ENCODE measurements at places on chromosomes 5 and 9.

DNA sequence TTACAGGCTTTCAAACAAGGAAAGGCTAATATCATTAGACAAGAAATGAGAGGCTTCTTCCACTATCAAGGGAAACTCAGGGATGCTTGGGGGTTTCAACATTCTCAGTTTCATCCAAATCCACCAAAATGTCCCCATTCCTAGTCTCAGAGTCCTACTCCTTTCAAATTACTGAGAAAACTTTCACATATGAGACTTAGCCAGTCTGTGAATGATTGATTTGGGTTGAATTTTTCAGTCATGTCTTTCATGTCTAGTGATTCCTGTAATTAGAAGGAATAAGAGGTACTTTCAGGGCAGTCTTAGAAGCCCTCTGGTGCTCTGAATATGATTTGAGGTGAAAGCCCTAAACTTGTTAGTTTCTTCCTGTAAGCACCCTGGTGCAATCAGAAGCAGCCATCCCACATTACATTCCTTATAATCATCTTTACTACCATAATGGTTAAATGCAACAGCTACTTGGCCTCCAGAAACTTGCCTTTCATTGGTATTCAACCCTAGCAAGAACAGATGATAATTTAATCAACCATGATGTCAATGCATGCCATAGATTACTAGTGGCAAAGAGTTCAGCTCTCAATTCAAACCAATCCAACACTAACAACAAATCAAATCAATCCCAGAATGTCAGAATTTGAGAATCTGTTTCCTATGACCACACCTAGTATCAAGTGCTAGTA is 50.7 kb upstream of the RIC1 start:
- no peak for DNase-seq

DNA sequence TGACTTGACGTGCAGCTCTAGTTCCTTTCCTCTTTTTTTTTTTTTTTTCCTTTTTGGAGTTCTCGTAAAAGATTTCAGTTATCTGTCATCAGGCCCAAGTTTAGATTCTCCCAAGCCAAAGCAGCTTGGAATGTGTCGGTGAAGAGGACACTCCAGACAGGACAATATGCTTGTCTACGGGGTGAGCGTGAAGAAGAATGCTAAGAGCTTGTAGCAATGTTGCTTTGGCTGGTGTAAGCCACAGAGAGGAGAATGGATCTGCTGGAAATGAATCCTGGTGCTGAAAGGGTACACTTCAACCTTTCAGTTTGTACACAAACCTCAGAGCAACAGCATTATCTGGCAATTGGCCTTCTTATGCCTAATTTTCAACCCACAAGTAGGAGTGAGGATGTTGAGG is 92.4 kb downstream of the ISL1 start:
- DNase-seq = no peak

DNA sequence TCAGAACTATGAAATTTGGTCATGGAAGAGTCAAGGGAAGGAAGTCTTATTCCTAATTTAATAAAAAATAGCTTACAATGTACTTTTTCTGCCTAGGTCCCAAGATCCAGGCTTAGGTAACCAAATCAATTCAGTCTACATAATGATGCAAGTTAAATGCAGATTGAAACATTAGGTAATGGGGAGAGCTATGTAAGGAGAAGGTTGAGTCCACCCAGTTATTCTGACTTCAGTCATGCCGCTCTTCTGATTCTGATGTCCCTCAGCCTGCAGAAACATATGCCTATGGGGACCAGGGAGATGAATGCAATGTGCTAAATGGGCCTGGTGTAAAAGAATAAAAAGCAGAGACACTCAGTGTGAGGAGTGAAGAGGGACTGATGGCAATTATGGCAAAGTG is 63.9 kb downstream of the MAMDC2 start:
- no peak for DNase-seq

DNA sequence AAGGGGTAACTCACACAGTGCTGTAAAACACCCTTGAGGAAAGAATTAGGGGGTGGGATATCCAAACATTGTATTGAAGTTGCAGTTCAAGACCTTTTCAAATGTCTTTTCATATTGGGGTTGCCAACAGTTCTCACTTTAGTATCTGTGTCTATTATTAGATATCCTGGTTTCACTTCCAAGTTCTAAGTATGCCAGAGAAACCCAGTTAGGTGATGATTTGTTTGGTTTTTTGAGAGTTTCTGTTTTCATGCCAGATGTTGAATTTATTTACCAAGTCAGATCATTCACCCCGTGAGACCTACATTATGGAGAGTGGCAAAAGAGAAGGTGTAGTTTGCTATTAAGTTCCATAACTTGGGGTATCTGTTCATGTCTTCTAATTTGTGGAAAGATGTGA is 64.5 kb downstream of the C9orf152 start:
- no peak for DNase-seq

DNA sequence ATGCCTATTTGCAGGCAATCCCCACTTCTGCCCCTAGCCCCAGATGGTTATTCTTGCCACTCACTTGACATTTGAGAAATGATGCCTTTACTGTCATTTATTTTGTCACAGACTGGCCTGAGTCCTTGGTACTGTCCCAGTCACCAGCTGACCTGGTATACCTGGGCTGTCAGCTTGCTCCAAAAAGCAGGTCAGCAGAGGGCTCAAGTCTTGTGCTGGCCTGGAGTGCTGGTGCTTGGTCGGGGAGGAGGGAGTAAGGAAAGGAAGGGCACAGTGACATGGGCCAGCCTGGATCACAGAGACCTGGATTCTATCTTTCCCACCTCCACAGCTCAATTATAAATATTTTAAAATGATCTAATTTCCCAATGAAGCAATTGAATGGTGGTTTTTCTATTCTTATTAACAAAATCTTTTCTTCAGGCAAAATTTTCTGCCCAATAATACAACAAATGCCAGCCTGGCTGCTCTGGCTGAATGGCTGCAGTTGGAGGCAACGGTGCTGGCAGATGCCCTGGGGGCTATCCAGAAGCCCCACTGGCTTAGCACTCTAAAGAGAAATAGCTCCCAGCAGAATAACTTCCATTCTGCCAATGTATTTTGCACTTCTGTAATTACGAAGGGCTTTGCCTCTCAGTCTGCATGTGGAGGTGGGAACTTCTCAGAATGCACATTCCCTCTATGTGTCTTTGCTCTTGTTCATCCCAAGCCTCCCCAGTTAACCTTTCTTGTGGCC is 160.6 kb downstream of the GADD45G start:
- no peak for DNase-seq

DNA sequence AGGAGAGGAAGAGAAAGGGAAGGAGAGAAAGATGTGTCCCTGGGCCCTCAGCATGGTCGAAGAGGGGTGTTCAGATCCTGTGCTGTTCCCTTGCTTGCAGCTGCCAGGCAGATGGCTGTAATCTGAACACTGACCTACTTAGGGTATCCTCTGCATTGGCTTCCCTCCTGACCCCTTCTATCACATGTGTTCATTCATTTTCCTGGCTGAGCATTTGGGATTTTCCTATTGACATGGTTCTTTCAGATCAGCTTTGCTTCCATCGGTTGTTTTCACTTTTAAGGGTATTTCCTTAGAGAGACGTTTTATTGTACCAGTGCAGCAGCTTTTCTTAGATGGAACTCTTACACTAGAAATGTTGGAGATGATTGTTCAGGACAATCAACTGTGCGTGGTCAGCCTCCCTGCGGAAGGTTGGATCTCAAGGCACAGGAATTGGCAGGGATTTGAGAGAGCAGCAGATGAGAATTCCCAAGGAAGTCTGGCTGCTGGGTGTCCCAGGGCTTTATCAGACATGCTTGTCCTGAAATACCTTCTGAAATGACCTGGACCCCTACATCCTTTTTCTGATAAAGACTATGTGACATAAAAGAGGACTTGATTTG is 26.0 kb downstream of the ACTBL2 start:
- DNase-seq = no peak

- DNase-seq = no peak
Measured at GRCh38 chr5:151007430-151008209, 12.8 kb upstream of the GPX3 start.

- no peak for DNase-seq
Measured at GRCh38 chr5:141713616-141714309, 31.7 kb upstream of the ARAP3 start.

DNA sequence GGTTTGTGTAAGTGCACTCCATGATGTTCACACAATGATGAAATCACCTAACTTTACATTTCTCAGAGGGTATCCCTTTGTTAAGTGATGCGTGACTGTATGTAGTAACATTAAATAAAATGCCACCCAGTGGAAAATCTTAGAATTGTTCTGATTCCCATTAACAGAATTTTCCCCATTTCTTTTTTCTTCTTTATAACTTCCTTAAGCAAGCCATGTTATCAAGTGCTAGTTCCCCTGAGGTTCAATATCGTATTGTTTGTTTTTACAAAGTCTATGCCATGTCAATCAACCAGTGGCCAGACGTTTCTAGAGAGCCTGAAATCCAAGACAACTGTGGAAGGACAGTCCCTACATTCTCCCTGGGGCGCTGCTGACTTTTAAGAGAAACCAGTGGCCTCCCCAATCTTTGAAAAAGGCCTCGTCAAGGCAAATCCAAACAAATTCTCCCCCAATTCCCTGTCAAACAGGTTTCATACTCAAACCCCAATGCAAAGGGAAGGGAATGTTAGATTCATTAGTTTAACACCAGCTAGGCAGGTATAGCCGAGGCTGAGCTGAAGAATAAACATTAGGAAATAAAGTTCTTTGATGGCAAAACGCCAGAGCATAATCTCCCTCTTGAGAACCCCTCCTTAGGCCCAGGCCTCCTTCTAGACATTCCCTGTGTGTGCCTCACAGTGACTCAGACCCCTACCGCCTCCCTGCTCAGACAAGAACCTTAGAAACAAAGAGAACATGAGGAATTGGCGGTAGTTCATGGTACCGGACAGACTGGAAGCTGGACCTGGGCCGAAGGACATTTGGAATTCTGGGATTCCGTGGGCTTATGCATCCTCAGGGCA is 198.7 kb downstream of the GNA14 start:
- no peak for DNase-seq

GRCh38 chr5:4197151-4197550 is 601.5 kb downstream of the IRX1 start:
- no peak for DNase-seq

- no peak for DNase-seq
Measured at GRCh38 chr5:175847503-175847902, 23.9 kb upstream of the CPLX2 start.

- DNase-seq = no peak
Measured at GRCh38 chr5:172791286-172791685, 20.3 kb upstream of the DUSP1 start.

DNA sequence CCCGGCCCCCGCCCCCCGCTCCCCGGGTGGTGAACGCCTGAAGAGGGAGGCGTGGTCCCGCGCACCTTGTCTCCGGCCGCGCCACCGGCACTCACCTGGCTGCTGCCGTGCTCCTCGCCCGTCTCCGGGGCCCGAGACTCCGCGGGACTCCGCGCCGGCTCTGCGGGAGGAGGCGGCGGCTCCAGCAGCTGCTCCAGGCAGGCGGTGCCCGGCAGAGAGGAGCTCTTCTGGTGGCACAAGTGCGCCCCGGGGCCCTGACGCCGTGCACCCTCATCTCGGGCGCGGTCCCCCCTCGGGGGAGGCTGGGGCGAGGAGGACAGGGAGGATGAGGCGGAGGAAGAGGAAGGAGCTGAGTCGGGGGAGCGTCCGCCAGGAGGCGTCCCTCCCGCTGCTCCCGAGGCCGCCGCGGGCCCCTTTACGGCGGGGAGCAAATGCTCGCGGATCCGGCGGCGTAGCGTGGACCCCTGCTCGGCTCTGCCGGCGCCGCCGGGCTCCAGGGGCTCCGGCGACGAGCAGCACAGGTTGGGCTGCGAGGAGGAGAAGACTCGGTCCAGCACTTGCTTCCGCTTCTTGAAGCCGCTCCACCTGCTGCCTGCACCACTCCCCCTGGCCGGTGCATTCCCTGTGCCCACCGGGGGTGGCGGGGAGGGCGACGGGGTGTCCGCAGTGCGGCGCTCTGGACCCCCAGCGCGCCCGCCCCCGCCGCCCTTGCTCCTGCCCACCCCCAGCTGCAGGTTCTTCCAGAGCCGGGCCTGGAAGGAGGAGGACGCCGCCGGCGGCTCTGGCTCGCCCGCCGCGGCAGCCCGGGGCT is 928 bp downstream of the MCTP1 start:
- DNase-seq = no peak

DNA sequence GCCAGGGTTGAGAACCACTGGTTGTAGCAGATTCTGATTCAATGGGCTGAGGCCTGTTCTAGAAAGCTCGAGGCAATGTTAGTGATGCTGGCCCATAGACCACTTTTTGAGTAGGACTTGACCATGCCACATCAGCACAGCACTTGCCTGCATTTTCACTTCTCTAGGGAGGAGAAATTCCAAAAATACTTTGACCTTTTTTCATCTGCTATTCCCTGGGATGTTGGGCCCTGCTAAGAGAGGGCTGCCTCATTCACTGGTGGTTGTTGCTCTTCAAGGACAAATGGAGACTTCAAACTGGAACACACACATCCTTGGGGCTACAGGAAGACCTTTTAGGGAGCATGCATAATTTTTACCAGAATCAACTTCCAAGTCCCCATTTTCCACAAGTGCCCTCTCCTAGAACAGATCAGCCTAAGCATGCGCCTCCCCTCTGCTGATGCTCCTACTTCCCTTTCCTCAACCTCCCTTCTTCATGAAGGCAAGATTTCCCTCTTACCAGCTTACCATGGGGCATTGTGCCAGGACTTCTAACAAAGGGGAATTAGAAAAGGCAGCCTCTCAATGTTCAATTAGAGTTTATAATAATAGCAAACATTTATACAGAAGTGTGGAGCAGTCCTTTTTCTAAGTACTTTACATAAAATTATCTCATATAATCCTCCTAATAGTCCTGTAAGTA is 12.7 kb upstream of the TGFBI start:
- DNase-seq = no peak

- no peak for DNase-seq
Measured at GRCh38 chr5:52139888-52140615, 647.7 kb upstream of the ITGA1 start.

GRCh38 chr5:125555591-125555990 is 809.2 kb upstream of the ZNF608 start:
- DNase-seq = no peak

GRCh38 chr5:67263656-67264408 is 67.2 kb upstream of the CD180 start:
- no peak for DNase-seq

DNA sequence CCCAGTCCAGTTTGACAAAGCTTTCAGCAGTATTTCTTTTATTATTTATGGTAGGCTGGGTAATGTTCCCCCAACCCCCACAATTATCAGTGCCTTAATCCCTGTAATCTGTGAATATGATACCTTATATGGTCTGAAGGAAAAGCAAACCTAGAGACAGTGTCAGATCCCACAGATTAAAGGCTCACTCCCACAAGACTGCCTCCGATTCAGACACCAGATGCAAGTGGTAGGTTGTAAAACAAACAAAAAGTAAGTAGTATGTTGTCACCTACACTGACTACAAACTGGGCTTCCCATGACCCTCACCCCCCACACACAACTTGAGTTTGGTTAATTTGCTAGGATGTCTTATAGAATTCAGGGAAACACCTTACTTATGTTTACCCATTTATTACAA is 201.2 kb downstream of the NSG2 start:
- DNase-seq = no peak

DNA sequence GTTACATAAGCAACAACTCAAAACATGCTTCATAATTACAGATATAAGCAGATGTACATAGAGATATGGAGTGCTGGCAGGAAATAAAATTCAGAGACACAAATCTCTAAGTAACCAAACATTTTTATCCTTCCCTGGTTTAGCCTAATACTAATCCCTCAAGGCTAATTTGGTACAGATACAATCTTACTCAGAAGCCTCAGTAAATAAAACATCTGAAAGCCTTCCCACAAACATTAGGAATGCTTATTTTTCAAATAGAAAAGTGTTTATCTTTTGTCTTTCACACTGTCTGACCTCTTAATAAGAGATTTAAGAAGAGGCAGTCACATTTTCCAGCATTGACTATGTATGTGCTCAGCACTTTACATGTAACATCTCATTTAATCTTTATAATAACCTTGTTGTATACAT is 399.4 kb downstream of the ARRDC3 start:
- DNase-seq = no peak

- DNase-seq = no peak
Measured at GRCh38 chr5:176810081-176810597, at the start of gene UNC5A. UNC5A (plus strand) TSS chr5:176810559; CDS start chr5:176810751, 192 bp downstream.
